ENCODE measurements at places on chromosomes 6 and 20. TPM values are rescaled to one million over a fixed set of nuclear protein-coding genes. Genes with fewer than 3 reads are reported as not detected.
A peak's percentile ranks its signal among the peaks of the same experiment; 100 is the strongest.

Gene RBBP9
- total RNA-seq, result 8.3 TPM

Gene TSHZ2
- total RNA-seq, result 6.0 TPM

Gene SLC22A23
- total RNA-seq, result 20.4 TPM

Gene TRERF1
- total RNA-seq, result 3.4 TPM

Gene BNIP5
- 0.52 TPM for total RNA-seq

Gene ENPP3
- not detected for total RNA-seq

- DNase-seq, result peak; percentile 74
These were observed 125.4 kb downstream of the HIVEP1 start for GRCh38 chr6:12137480-12137879.

GRCh38 chr20:35644806-35645205 is 19.9 kb downstream of the CPNE1 start:
- no peak for DNase-seq

- no peak for DNase-seq
These were observed 7.5 kb upstream of the RWDD1 start for GRCh38 chr6:116563830-116564229.

DNA sequence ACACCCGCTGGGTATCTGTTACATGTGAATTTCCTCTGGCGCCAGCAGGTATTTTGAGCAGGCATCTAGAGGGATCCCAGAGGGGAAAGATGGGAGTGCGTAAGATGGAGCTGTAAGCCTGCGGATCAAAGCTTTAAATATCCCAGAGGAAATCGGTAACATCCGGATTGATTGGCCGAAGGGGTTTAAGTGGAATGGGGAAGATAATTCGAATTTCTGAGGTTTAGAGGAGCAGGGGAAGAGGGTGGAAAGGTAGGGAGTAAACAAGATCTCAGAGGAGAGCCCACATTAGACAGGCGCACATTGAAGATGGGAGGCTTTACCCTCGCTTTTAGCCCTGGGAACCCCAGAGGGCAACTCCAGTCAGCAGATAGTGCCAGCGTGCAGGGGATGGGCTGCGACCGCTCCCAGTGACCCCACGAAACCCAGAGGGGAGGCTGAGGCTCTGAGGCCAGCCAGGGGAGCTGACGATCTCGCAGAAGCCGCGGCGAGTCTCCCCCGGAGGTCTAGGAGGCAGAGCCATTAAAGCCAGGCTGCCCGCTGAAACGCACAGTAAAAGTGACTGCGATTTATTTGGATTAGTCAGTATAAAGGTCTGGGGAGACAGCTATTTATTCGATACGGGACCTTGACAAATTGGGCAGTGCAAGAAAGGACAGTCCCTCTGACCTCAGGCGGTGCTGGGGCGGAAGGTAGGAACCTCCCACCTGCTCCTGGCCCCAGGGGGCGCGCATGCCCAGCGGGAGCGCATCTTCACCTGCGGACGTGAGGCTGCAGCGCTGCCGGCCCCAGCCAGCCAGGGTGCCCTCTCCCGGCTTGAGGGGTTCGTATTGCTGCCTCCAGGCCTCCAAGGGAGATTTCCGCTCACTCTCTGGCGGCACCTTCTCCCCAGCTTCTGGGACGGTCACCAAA is 34.3 kb upstream of the TCF21 start:
- DNase-seq, result no peak

DNA sequence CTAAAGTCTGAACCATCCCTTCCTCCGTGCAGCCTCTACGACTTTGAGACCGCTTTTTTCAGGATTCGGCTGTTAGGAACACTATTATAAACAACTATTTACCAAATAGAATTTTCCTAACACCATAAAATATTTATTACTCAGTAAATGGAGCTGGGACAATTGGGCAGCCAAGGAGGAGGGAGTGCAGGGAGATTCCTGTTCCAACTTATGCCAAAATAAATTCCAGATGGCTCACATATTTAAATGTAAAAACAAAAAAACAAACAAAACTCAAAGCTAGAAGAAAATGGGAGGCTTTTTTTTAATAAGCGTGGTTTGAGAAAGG is 48.1 kb downstream of the TCP11 start:
- DNase-seq, result no peak

DNA sequence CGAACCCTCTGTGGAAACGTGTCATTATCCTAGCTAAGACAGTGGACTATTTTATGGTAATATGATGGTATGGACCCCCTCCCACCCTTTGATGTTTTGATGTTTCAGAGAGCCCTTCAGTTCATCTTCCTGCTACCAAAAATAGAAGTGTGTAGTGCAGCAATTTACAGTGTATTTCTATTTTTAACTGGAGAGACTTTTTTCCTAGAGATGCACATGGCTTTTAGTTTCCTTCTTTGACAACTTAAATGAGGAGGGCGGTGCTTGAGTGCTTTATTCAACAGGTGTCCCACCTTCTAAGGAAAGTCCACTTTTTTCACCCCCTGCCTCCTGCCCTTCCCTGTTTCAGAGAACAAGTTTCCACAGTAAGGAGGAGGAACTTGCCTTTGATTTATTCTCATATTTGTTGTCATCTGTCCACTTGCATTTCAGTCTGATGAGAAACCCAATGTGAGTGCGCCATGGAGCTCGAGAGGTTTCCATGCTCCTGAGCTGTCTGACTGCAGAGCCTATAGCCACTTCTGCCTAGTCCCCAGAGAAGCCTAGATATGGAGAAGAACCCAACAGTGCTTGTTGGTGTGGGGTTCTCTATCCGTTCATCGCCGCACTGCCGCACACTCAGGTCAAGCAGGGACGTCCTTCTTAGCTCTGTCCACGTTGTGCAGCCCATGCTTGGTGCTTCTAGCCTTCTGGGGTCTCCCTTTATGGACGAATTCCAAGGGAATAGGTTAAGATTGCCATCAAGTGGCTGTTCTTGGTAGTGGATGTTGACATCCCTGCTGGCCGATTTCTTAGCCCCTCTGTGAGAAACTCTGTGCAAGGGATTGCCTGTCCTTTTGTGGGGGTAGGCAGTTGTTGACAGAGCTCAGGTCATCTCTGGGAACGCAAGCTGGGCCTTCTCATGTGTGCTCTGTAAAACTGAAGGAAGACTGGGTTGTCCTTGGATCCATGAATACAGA is 144.2 kb downstream of the JARID2 start:
- DNase-seq, result no peak

DNA sequence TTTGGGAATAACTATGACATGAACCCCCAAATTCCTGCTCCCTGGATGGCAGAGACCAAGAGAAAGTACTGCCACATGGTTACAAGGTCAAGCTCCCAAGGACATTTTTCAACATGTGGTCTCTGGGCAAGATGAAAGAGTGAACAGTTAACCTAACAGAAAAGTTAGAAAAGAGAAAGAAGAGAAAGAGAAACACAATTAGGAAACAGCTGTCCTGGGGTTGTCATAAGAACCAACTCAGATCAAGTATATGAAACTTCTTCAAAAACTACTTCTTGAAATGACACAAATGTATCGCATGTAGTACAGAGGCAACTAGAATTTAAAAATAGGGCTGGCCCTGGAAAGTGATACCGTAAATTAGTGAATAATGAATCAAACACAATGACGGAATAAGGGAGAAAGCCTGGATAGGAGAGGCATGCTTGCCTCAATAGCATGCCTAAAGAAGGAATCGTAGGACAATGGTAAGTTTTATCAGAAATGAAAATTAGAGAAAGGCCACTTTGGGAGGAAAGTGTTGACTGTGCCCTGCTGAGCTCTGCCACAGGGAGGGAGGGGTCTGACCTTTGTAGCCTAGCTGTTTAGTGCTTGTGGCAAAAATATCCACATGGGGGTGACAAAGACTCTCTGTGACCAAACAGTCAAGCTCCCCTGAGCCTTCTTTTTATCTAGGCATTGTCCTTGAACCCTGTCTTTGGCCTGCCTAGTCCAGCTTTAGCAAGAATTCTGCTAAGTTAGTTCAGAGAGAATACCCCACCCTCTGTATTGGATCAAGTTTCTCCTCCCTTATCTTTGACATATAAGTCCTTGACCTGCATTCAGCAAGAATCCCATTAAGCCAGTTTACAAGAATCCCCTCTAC is 4.3 kb upstream of the DCBLD1 start:
- DNase-seq, result peak; percentile 14

DNA sequence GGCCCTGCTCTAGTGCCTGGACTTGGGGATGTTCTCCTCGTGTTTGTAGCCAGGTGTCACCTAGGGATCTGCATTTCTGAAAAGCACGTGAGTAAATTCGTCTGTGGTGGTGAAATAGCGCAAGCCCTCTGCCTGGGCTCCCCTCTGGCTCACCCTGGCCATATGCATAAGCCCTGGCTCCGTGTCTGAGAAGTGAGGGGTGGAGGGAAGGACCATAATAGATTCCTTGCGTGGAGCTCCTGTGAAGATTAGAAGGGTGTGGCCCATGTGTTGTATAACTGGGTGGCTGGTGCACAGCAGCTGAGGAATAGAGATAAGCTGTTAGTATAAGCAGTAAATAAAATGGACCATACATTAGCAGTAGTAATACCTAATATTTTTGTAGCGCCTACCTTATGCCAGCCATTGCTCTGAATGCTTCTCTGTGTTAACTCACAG is 4.8 kb downstream of the BCAS1 start:
- DNase-seq, result no peak

- peak; percentile 47 for DNase-seq
These were observed 211.6 kb upstream of the MARCKS start for GRCh38 chr6:113645576-113645970.
